Activated naive CD4-positive, alpha-beta T cell (primary cell): ENCODE measurements at places on chromosomes 11 and 22.

DNA sequence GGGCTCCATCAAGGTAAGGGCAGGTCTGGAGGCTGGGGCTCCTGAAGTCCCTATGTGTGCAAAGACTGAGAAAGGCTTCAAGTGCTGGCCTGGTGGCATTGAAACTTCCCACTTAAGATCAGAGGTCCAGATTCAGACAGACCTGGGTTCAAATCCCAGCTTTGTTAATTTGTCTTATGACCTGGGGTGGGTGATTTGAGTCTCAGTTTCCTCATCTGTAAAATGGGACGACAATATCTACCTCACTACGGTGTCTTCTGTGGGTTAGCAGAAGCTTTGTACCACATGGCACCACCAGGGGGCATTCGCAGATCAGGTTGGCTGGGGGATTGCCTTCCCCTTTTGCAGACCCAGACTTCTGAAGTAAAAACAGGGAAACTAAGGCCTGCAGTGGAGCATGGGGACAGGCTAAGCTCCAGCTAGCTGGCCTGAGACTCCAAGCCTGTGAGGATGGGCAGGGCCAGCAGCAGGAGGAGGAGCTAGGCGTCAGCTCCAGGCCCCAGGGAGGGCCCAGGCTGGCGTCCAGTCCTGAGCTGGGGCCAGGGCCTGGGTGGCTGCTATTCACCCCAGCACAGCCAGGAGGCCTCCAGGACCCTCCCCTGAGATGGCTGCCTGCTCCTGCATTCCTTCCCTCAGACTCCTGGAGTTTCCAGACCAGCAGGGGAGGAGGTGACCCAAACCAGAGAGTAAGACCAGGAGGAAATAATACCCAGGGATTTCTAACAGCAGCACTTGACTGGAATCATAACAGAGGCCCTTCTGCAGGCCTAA, 1.5 kb downstream of the CASTOR1 start:
- DNase-seq = peak; percentile 85

DNA sequence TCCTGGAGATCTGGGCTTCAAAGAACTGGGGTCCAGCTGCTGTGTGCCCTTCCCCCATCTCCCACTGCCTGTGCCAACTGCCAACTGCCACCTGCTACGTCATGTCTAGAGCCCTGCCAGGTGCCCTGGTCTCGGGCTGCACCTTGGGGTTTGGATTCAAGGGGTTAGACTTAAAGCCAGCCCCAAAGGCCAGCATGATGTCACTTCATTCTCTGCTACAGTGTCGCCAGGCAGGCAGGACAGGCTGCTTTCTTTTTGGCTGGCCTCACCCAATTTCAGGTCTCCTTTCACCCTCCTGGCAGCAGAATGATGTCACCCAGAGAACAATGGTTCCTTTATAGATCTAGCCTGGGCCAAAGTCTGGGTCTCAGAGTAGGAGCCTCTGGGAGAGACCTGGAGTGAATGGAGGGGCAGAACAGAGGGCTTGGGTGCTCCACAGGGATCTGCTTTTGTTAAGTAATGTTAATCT, 79.5 kb upstream of the CRYBB3 start:
- no peak for DNase-seq

GRCh38 chr11:113396690-113397089, 9.1 kb downstream of the ANKK1 start:
- no peak for DNase-seq

DNA sequence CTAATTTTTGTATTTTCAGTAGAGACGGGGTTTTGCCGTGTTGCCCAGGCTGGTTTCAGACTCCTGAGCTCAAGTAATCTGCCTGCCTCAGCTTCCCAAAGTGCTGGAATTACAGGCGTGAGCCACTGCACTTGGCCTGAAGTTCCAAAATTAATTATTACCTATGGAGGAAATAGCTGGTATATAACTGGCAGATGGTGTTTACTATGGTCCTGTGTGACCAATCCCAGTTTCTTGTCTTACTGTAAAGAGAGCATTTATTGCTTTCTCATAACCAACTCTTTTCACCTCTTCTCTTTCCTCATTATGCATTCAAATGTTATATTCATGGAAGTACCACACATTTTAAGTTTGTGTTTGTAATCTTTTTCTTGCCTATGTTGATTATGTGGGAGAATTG, 24.2 kb upstream of the ACAT1 start:
- no peak for DNase-seq

GRCh38 chr11:65639623-65640482, 2.0 kb downstream of the SIPA1 start:
- no peak for DNase-seq

DNA sequence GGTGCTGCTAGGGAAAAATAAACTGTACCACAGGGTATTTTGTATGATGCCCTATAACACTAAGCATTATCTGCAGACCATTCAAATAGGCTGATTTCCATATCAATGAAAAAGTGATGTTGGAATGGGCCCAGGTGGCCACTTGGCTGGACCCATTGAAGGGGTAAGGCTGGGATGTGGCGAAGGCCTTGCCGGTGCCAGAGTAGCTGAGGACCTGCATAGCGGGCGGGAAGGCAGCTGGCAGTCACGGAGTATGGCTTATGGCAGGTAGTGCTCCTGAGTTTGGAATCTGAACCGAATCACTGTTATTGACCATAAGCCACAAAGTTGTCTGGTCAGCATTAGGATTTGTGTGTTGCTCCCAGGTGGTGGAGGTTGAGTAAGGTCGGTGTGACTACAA, 131.0 kb downstream of the MICAL2 start:
- DNase-seq = no peak

DNA sequence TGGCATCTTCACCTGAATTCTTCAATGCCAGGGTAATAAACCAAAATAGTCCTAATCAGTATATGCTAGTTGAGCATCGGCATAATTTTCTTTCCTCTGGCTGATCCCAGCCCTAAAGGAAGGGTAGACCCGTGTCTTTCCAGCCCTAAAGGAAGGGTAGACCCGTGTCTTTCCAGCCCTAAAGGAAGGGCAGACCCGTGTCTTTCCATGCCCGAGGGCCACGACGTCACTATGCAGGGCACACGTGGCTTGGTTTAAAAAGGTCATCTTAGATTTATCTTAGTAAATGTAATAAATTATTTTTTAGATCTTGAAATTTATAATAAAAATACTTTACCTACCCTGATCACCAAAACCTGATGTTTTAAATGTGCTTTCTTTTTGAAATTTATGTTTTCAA, 45.5 kb downstream of the BID start:
- no peak for DNase-seq

DNA sequence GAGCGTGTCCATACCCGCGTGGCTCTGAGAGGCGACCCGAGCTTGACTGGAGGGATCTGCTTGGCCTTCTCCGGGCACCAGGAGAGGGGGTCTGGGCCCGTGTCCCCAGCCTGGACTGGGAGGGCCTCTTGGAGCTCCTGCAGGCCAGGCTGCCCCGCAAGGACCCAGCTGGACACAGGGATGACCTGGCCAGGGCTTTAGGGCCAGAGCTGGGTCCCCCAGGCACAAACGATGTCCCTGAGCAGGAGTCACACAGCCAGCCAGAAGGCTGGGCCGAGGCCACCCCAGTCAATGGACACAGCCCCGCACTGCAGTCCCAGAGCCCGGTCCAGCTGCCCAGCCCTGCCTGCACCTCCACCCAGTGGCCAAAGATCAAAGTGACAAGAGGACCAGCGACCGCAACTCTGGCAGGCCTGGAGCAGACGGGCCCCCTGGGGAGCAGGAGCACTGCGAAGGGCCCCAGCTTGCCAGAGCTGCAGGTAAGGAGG, 38.2 kb downstream of the TRIOBP start:
- DNase-seq = no peak
